ENCODE measurements at places on chromosomes 3 and 15.

DNA sequence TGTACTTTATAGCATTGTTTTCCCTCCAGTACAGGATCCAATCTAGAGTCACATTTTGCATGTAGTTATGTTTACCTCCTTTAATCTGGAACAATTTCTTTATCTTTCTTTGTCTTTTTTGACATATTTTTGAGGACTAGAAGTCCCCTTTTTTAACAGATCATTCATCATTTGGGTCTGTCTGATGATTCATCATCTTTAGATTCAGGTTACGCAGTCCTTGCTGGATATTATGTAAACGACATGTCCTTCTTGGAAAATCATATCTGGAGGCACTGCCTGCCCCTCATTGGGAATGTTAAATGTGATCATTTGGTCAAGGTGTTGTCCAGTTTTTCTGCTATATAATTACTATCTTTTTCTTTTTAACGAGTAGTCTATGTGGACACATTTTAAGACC lies 18.3 kb downstream of the TGM4 start:
- no peak for DNase-seq

- DNase-seq, result no peak
Measured at GRCh38 chr3:173066044-173067004, 74.7 kb downstream of the SPATA16 start.

- no peak for DNase-seq
Measured at GRCh38 chr3:136437043-136437442, 186.9 kb downstream of the PCCB start.

GRCh38 chr3:183131186-183131725 lies 31.3 kb downstream of the LAMP3 start:
- no peak for DNase-seq

DNA sequence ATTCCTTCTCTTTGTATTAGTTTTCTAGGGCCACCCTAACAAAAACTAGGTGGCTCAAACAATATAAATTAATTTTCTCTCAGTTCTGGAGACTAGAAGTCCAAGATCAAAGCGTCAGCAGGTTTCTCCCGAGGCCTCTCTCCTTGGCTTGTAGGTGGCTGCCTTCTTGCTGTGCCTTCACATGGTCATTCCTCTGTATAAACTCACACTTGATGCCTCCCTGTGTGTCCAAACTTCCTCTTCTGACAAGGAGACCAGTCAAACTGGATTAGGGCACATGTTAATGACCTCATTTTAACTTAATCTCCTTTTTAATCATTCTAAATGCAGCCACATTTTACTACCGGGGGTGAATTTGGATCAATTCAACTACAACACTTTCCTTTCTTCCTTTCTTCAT lies 691.1 kb downstream of the DIPK2A start:
- DNase-seq, result no peak
